Stimulated activated CD8-positive, alpha-beta memory T cell treated with anti-CD3 and anti-CD28 coated beads, Interleukin-12 subunit alpha, Interleukin-12 subunit beta, amount 100 ng/mL, for 1 hour (primary cell): ENCODE measurements at places on chromosomes 2 and 18.

- no peak for DNase-seq
Measured at GRCh38 chr2:119117891-119118882, 40.4 kb downstream of the C1QL2 start.

DNA sequence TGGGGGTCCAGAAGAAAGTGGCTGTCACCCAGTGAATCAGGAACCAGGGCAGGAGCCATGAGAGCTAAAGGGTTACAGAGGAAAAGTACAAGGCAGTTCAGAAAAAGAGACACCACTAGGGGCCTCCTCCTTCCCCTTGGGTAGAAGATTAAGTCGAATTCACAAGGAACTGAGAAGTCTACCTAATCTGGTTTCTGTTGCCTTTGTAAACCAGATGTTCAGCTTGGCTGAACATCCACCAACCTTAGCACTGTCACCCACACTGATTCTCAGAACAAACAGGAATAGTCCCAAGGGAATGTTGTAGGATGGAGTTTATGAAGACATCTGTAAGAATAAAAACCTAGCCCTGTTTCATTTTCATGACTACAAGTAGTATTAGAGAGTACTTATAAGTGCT, 90.4 kb upstream of the NOSTRIN start:
- no peak for DNase-seq

- DNase-seq: no peak
Measured at GRCh38 chr2:148721520-148721931, 77.0 kb downstream of the EPC2 start.

DNA sequence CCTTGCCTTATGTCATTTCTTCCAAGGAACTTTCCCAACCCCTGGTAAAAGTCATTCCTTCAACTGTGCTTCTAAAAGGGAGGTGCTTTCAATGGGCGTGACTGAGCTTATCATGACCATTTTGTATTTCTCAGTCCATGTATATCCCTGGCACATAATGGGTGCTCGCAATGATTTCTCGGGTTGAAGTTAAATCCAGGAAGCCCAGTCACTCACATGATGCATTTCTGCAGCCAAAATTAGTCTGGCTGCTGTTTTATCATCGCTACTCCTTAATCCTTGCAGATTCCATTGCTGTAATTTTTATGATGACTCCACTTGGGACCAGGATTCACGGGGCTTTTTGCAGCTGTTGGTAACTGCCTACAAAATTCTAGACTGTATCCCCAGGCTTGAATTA, 25.9 kb upstream of the RFX8 start:
- DNase-seq: no peak

DNA sequence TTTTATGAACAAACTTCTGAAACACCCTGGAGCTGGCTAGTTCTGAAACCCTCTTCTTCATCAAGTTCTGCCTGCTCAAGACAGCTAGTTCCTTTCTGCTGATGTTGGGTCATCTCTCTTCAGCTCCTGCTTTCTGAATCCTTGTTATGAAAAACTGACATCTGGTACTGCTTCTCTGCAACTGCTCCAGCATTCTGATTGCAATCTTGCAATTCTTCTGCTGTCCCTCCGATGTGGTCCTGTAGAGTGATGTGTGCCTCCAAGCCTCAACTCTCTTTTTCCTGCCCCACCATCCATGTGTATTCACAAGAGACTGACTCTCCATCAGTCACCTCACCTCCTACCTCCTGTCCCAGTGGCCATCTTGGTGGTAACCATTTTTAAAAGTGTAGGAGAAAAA, 21.8 kb downstream of the COL6A3 start:
- no peak for DNase-seq

- no peak for DNase-seq
Measured at GRCh38 chr2:106575955-106576354, 88.8 kb downstream of the CD8B2 start.

GRCh38 chr2:84963692-84964405, 7.1 kb upstream of the KCMF1 start:
- DNase-seq: no peak

DNA sequence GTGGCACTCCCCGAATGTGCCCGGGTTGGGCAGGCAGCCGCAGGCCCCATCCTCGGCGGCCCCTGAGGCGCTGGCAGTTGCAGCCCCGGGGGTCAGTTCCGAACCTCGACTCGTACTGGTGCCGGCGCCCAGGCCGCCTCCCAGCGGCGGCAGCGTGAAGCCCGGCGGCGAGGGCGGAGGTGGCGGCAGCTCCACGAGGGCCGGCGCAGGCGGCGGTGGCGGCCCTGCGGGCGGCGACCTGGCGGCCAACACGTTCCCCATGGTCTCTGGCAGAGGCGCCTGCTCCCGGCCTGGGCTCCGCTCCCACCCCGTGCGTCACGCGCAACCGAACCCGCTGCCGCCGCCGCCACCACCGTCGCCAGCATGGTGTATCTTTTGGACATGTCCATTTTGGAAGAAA, 196.3 kb downstream of the CCDC74A start:
- no peak for DNase-seq
